Neural crest cell (in vitro differentiated cells): ENCODE measurements at places on chromosomes 1 and 21.

- DNase-seq: peak; percentile 18
These were observed 436.4 kb downstream of the PLA2G4A start for GRCh38 chr1:187264995-187265602.

- no peak for DNase-seq
These were observed 534 bp downstream of the DNAJC28 start for GRCh38 chr21:33490991-33491372.

GRCh38 chr1:226064816-226065248 lies 2.3 kb downstream of the H3-3A start:
- no peak for DNase-seq

DNA sequence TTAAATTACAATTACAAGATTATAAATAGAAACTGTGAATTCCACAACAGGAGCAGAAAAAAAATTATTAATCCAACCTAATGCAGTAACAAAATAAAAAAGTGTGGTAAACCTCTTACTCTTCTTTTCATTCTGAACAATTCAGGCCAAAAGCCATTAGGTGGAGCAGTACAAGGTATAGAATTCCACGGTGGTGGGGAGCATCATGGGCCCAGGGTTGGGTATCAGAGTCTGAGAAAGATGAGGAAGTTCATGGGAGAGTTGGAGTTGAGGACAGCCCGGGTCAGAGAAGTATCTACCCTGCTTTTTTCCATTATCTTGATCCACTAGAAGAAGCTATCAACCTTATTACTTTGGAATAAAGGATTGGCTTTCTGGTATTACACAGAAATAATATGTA lies 586.9 kb downstream of the AGBL4 start:
- no peak for DNase-seq

DNA sequence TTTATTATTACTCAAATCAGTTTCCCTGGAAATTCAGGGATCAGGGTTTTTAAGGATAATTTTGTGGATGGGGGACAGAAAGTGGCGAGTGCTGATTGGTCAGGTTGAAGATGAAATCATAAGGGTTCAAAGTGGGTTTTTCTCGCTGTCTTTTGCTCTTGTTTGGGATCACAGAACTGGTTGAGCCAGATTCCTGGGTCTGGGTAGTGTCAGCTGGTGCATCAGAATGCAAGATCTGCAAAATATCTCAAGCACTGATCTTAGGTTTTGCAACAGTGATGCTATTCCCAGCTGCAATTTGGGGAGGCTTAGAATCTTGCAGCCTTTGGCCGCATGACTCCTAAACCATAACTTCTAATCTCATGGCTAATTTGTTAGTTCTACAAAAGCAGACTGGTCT lies 9.3 kb downstream of the CHI3L2 start:
- no peak for DNase-seq

- DNase-seq: no peak
These were observed 27.7 kb upstream of the MAGOH start for GRCh38 chr1:53266038-53266437.

GRCh38 chr1:23931491-23931880 lies 18.3 kb upstream of the CNR2 start:
- DNase-seq: no peak

DNA sequence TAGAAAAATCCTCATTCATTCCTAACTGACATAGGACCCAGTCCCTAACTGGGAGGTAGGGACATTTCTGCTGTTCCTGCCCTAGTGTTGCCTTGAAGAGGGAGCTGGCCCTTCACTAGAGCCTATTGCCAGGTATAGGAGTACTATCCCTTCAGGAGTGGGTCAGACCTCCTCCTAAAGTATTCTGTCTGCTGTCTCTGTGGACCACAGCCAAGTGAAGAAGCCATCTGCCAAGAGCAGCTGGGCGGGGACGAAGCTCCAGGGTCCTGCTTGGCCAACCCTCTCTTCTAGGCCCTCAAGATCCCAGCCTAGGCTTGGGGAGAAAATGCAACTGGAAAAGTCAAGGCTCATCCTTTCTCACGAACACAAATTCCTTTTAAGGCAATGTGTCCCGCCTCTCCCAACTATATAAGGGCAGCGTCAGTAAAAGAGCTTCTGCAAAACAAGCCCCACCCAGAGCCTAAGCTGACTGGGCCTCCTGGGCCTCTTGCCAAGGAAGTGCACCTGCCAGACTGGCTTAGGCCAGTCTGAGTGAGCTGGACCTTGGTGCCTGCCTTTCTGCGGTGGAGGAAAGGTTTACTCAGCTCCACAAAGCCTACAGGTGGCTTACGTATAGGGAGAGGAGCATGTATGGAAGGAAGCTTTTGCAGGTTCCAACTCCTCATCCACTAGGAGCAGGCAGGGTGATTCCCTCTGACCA lies 638 bp upstream of the TUFT1 start:
- DNase-seq: no peak
